ENCODE measurements at places on chromosomes 6 and 20. TPM values are rescaled to one million over a fixed set of nuclear protein-coding genes. Genes with fewer than 3 reads are reported as not detected.

GRCh38 chr6:155521719-155522118 lies 66.1 kb upstream of the NOX3 start:
- DNase-seq: no peak

The SYNDIG1 gene
- total RNA-seq: 13.7 TPM

DNA sequence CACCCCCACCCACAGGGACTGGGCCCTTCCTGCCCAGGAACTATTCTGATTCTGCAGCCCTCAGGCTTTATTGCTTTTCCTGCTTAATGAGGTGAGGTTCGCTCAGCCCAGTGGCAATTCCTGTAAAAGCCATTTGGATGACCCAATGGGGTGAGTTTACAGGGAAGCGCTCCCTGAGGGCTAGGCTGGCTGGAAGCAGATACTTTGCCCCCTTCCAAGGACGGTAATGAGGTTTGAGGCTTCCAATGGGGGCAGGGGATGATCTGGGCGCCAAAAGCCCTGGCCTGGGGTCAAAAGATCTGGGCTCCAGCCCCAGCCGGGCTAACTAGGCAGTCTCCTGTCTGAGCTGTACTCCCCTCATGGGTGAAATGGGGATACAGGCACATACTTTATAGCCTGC lies 41.8 kb downstream of the RIPOR3 start:
- no peak for DNase-seq

The ANKRD6 gene
- 32.2 TPM for total RNA-seq

The DLL1 gene
- total RNA-seq: 16.5 TPM

GRCh38 chr20:32898729-32899128 lies 40.0 kb downstream of the EFCAB8 start:
- DNase-seq: no peak

DNA sequence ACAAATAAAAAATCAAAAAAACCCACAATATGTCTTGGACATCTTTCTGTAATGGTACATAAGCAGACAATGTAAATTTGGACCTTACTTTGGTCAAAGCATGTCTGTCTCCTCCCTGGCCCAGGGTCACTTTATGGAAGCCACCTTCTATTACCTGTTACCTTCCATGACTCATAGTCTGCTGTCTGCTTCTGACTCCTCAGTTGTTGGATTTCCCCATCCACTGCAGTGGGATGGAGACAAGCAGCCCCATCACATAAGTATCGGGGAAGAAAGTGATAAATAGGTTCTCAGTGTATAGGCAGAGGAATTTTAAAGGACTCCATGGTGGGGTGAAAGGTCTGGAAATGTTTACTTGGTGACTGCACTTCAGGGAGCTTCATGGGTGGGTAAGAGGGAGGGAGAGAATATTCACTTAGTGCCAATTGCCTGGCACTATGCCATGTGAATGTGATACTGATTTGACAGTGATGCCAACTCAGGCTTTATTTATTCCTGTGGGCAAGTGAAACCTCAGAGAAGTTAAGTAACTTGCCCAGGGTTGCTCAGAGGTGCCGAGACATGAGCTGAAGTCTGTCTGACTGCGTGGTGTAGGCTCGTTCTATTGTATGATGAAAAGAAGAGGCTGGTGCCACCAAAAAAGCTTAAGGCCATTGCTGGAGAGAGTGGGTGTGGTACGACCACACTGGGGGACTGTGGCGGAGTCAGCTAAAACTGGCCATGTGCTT lies 175.6 kb upstream of the RNF24 start:
- DNase-seq: no peak

The CLPSL2 gene
- not detected for total RNA-seq

The GSTA2 gene
- total RNA-seq: not detected

DNA sequence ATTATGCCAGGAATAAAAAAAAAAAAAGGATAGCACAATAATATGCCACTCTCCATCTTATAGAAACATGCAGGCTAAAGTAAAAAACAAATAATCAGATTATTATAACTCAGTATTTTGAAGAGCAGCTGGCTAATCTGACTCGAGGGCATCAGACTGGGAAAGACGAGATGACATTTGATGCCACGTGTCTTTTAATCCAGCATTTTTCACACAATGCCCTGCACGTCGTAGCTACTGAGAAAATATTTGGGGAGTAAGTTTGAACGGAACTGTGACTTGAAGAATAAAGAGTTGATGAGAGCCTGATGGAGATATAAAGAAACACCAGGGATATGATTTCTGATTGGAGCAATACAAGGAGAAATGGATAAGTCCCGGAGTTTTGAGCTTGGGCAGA lies 237.7 kb downstream of the ARID1B start:
- DNase-seq: no peak

The RIMS1 gene
- total RNA-seq: not detected

DNA sequence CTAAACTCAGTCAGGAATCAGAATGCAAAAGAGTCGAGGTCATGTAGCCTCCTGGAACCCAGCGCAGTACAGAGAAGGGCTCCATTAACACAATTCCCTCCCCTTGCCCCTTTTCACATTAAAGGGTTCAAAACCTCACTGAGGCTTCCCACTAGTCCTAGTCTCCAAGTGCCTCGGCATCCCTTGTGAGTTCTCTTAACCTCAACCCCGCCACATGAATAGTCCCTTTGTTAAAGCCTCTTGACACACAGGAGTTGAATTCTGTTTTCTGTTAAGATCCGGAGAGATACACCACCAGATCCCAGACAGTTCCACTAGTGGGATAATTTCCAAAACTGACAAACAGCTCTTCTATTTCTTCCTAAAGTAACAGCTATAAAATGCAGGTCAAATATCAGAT lies 17.8 kb downstream of the PTPRT start:
- no peak for DNase-seq

- no peak for DNase-seq
Observed at GRCh38 chr20:38839563-38839962, 34.1 kb downstream of the PPP1R16B start.

DNA sequence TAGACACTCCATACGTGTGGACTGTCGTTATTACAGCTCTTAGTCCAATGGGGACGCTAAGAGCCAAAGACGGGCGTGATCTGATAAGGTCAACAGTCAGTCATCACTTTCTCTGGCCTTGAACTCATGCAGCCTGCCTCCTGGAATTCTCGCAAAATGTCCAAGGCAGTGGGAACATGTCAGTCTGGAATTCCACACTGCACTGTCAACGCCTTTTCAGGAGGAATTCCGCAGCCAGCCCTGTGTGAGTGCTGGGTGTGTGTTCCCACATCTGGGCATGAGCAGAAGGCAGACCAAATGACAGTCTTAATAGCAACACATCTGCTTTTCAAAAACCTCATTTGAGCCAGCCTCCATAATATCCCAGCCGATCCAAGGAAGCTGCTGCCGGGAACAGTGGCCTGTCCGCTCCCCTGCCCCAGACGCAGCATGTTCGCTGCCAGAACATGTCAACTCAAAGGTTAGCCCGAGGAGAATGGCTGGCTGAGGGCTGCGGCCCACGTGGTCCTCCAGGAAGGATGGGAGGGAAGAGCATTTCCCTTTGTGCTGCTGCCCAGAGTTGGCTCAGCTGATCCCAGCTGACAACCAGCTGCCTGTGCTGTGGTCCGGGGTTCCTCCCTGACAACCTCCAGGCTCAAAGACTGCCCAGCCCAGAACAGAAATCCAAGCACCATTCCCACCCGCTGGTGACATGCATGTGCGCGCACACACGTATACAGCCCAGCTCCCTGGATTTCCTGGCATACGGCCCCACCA lies 103.1 kb downstream of the SULF2 start:
- DNase-seq: no peak

DNA sequence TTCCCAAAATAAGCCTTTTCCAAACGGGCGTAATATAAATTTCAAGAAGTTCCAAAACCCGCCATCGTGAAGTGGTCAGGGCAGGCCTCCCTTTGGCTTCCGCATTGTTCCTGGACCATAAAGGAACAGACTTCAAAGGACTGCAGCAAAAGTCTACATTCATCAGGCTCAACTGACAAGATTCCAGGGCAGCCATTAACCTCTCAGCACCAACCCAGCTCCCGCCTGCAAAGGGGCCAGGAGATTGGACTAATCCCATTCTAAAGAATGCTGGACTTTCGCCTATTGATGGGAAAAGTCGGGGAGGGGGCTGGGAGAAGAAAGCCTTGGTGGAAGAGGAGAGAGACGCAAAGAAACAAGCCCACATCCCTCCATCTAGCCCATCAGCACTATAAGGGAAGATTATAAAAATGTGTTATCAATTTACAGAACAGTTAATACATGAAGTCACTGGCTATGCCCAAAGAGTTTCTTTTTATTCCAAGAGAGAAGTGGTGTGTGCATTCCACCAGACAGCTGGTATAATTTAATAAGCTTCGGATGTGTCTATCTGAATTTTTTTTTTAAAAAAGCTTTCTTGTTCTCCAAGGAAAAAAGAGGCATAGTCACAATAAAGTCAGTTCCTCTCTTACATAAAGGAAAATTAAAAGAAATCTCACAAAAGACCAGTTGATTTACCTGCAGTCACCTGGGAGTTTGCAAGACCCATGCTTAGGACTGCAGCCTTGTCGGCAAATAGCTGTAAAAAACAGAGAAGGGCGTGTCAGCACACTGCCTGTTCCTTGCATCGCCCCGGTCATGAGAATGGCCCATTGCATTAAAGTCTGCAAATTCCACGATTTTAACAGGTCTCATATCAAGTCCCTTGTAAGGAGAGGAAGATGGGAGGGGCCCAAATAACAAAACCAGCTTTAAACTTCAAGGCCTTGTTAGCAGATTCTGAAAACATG lies 17.8 kb downstream of the JAG1 start:
- DNase-seq: no peak
